Activated naive CD8-positive, alpha-beta T cell treated with anti-CD3 and anti-CD28 coated beads for 36 hours (primary cell): ENCODE measurements at places on chromosomes 13 and 19. TPM values are rescaled to one million over a fixed set of nuclear protein-coding genes. Genes with fewer than 3 reads are reported as not detected.

DNA sequence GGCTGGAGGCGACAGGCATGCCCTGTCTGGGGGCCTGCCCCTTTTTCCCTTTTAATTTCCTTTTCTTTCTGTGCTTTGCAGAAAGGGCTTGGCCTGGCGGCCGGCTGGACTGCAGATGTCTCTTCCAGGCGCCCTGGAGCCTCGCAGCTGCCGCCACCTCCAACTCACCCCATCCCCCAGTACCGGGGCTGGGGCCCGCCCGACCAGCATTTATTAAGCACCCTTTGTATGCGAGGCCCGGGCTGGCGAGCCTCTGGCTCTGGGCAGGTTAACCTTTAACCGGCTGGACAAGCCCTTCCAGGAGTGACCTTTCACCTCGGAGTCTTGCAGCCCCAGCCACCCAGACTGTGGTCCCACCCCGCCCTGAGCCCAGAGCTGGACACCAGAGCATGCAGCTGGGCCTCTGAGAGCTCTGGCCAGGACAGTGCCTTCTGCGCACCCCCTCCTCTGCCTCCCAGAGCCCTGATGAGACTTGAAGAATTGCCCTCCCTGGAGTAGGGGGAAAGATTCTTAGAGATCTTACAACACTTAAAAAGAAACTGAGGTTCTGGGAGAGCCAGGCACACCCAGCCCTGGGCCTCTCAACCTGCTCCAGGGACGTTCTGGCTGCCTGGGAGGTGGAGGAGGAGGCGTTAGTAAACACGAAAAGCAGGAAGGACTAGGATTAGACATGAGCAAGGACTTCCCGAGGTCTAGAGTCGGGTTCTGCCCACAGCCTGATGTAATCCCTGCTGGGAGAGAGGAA, 1.1 kb upstream of the NR2F6 start:
- H3K27me3 ChIP-seq = peaks cover 12% of the 10 kb centered on the region
- H3K4me3 ChIP-seq = peak overlapping the region; percentile 85
- peaks cover 5% of the 10 kb centered on the region for H3K4me1 ChIP-seq

DNA sequence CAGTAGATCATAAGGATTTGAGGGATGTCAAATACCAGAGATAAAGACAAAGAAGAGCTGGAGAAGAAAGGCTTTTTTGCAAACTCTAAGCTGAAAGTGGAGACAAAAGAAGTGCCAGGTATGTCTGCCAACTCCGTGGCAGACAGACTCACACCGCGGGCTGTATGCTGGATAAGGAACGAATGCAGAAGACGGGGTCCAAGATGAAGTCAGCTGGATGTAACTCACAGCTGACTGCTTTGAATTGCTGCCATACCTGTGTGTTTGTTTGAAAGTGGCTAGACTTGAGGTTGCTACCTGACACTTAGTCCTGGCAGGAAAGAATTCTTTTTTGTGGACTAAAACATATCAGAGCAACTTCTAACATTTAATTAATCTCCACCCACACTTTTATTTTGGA, 398.8 kb downstream of the DLEU7 start:
- no peaks in the 10 kb centered on the region for H3K36me3 ChIP-seq
- no peak for DNase-seq
- H3K27me3 ChIP-seq = peaks cover 3% of the 10 kb centered on the region

CTXN1 gene
- total RNA-seq = 0.44 TPM

SHD gene
- not detected for total RNA-seq

TMIGD2 gene
- total RNA-seq = 14.7 TPM

FLT3LG gene
- 63.5 TPM for total RNA-seq
